ENCODE measurements at places on chromosomes 12 and 14. TPM values are rescaled to one million over a fixed set of nuclear protein-coding genes. Genes with fewer than 3 reads are reported as not detected.

Gene ATL1
- 1.3 TPM for total RNA-seq

Gene FAM90A1
- total RNA-seq: 0.11 TPM

Gene SLC6A15
- not detected for total RNA-seq

Gene PMCH
- 0.35 TPM for total RNA-seq

Gene DCN
- not detected for total RNA-seq

Gene FGF23
- not detected for total RNA-seq

Gene PTPRB
- not detected for total RNA-seq

Gene ASCL1
- total RNA-seq: not detected

Gene C14orf132
- total RNA-seq: 10.4 TPM

Gene ACVRL1
- not detected for total RNA-seq

- no peak for DNase-seq
Measured at GRCh38 chr12:55729819-55730818, 1.3 kb upstream of the CD63 start.

GRCh38 chr12:50799908-50800307 lies 36.0 kb downstream of the ATF1 start:
- DNase-seq: no peak

- DNase-seq: no peak
Measured at GRCh38 chr14:39766397-39767000, 334.3 kb upstream of the FBXO33 start.

DNA sequence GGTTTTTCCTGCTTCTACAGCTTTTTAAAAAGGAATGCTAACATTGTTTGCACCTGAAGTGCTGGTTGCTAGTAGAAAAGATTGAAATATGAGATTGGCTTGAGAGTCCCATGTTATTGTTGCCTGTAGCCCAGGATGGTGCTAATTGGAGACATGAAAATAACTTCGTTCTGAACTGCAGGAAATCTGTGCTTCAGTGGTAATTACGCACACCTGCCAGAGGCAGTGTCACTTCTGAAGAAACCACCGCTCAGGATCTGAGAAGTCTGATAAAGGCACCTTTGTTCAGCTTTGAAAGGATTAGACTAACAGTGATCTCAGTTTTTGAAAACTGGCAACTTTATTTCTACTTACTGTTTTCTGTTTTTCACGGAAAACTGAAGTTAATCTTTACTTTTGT lies 15.5 kb upstream of the ATP6V0A2 start:
- DNase-seq: no peak

DNA sequence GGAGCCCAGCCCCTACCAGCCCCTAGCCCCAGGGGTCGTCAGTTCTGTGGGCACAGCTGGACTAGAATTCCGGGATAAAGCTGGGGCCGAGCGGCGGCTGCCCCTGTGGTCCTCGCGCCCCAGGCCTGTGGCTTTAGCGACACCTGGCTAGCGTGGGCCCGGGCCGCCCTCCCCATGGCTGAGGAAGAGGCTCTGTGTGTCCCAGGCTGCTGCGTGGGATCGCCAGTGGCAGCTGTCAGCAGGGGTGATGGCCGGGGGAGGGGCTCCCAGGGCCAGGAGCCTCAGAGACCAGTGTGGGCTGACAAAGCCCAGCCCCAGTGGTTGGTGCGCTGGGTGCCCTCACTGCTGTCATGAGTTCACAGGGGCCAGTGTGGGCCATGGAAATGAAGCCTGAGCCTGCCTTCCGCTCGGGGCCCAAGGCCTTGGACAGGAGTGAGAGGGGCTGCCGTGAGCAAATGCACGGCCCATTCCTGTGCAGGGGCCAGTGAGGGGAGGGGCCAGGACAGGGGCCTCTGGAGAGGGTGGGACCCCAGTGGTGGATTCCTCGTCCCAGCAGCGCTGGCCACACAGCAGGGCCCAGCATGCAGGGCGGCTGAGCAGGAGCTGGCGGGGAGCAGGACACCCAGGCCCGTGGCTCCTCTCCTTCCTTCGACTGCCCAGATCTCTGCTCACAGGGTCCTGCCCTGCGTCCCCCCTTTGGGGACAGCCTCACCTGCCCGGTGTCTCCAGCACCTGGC lies 11.4 kb downstream of the FBRSL1 start:
- DNase-seq: no peak

DNA sequence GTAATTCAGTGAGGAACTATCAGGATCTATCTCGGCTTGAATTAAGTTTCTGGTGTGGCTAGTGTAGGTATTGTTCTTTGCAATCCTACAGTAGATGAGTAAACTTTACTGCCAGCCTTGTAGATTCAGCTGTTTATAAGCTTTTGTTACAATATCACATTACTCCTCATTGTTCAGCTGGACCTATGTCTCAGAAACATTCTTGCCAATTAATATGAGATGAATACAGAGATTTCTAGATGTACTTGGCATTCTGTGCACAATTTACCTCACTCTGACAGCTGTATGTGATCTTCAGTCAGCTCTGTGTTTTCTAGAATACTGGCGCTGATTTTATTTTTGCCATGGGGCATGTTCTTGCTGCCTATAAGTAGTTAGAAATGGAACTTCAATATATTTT lies 55.7 kb downstream of the METTL25 start:
- DNase-seq: no peak

- peak; percentile 81 for DNase-seq
Measured at GRCh38 chr14:103606963-103607668, 21.9 kb upstream of the KLC1 start.

DNA sequence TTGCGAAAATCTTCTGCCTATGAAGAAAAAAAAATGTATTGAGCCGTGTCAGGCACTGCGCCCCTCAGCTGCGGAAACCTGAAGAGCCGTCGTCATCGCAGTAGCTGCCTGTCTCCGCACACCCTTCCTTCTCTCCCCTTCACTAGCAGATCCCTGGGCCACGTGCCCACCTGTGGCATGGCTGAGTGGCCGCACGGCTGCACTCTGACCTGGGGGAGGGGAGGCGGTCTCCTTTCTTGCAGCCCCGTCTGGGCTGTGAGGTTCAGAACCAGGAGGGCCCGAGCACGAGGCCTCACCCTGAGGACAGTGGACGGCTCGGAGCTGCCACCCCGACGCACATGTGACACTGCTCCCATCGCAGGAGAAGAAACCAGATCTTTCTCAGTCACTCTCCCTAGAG lies 24.9 kb downstream of the PGAM5 start:
- DNase-seq: no peak

DNA sequence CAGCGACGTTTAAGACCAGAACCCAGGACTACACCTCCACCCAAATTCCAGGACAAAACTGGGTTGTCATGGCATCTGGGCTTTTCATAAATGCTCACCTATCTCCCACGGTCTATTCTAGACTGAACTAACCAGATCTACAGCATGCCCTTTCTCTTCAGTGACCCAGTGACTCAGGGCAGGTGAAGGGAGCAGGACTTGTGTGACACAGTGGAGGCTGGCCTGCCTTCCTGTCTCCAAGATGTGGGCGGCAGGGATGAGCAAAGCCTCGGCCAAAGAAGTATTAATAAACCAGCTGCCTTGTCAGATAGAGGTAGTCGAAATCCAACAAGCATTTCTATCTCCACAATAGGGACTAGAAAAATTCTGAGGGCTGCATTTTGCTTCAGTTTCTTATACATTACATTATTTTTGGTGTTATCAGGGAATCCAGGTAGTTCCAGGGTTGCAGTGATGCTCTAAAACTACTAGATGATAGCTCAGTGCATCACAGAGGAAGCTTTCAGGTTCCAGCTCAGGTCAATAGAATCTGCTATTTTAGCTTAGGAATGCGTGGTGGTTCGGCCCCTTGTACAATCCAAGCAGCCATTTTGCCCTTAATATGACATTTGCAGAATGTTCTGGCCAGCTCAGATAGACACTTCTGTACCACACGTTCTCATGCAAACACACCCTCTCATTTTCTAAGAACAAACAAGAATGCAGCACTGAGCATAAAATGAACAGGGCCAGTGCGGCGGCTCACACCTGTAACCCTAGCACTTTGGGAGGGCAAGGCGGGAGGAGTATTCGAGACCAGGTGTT lies 4.2 kb upstream of the GLRX5 start:
- no peak for DNase-seq

DNA sequence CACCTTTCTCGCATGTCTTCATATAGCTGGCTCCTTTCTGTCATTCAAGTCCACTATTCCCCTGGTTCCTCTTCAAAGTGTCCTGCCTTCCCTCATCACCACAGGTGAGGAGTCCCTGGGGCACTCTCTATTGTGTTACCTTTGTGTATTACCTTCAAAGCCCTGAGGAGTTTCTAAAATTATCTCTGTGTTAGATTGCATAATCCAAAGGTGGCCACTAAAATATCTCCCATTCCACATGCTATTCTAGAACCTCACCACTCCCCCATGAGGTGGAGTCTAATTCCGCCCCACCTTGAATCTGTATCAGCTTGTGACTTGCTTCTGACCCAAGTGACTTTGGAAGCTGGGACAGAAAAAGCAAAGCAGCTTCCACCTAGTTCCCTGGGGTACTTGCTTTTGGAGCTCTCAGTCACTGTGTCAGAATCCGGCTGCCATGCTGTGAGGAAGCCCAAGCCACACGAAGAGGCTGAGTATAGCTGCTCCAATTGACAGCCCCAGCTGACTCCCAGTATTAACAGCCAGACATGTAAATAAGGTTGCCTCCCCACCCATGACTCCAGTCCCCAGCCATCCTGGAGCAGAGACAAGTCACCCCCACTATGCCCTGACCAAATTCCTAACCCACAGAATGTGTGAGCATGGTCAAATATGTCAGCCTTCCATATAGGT lies 6.8 kb downstream of the HRK start:
- DNase-seq: no peak

- peak; percentile 71 for DNase-seq
Measured at GRCh38 chr14:21476523-21476924, 235 bp downstream of the RAB2B start.

DNA sequence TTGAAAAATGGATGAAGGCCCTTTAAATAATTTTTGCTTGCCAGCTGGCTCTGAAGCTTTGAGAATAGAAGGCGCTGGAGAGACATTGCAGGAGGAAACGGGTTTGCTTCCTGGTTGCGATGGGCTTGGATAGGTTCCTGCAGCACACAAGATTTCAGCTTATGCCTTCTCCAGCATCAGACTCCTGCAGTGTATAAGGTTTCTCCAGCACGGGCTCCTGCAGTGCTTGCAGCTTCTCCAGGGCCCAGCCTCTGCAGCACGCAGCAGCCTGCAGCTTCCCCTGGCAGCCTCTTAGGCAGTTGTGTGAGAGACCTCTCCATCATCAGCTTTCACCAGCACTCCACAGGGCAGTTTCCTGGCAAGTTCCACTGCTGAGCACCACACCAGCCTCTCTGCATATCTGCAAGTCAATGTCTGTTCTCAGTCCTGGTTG lies 78.7 kb upstream of the ZDHHC17 start:
- DNase-seq: no peak

DNA sequence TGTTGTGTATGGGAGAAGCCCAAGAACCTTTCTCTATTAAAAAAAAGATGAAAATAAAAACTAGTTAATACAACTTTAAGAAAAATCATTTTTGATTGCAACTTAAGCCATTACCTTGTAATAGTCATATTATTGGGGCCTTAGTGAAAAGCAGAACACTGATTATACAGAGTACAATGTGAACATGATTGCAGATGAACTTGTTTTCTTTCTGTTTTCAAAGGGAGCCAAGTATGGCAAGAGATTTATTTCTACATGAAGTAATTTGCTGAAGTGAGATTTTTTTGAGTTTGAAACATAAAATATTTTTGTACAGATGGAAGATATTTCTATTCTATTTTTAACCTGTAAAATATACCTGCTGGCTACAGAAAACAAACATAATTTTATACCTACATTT lies 104.9 kb downstream of the GPR135 start:
- DNase-seq: no peak

DNA sequence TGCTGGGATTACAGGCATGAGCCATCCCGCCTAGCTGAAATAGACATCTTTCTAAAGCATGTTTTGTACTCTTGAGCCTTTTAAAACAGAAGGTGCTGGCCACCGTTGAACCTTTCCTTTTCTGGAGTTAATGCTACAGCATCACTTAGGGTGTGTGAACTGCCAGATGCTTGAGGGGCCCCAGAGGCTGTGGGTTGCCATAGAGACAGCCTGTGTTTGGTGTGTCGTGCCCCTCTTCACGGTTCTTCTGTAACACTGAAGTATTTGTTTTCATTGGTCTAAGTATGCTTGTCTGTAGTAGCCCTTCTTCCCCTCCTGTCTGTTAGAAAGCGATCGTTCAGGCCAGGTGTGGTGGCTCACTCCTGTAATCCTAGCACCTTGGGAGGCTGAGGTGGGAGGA lies 30.8 kb downstream of the PLEKHG3 start:
- no peak for DNase-seq

GRCh38 chr12:54010053-54010971 lies 1.5 kb downstream of the HOXC8 start:
- DNase-seq: no peak

DNA sequence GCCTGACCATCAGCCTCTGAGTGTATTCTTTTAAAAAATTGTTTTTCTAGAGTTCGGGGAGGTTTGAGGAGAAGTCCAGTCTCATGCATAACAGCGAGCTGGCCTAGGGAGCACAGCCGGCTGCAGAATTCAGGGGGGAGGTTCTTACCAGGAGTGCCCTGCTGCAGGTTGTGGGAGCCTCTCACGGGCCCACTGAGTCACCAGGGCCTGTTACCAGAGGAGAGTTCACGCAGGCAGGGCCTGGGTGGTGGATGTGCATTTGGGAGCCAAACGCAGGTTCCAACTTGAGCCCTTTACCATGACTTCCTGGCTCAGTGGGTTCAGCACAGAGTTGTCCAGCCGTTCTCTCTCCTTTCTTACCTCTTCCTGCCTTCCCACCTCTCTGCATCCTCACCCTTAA lies 14.4 kb downstream of the CD9 start:
- DNase-seq: no peak

DNA sequence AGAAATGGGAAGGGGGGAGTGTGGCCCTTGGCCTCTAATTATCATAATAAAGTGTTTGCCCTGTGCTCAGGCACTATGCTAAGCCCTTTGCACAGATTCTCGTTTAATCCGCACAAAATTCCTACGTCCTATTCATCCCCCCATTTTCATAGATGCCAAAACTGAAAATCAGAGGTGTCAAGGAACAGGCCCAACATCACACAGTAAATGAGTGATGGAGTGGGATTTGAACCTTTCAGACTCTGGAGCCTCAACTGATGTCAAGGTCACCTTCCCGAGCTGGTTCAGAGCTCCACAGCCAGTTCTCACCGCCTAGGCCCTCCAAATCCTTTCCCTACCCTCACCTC lies 80.7 kb downstream of the IRF2BPL start:
- no peak for DNase-seq

- DNase-seq: peak; percentile 91
Measured at GRCh38 chr12:124453419-124454351, 113.7 kb downstream of the NCOR2 start.

- no peak for DNase-seq
Measured at GRCh38 chr12:132095520-132096409, 48.4 kb downstream of the DDX51 start.

GRCh38 chr14:84541018-84541417 lies 988.9 kb upstream of the FLRT2 start:
- no peak for DNase-seq

- no peak for DNase-seq
Measured at GRCh38 chr12:104721936-104722335, 236.2 kb downstream of the SLC41A2 start.

DNA sequence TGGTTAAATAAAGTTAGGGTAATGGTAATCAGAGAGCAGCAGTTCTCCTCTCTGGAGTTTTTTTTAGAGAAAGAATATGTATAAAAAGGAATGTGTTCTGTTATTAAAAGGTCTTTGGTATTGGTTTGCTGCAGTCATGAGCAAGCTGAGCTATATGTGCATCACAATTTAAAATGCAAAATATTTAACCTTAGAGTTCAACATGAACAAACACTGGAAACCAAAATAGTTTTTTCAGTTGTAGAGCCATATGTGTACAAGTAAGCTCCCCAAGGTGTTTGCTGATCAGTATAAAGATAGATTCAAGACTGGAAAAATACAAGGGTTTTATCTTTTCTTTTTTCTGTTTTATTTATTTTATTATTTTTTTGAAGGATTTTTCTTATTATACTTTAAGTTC lies 245.0 kb downstream of the NUBPL start:
- DNase-seq: no peak

GRCh38 chr12:176321-177181 lies 37.4 kb downstream of the SLC6A12 start:
- no peak for DNase-seq

Data from activated naive CD4-positive, alpha-beta T cell treated with anti-CD3 and anti-CD28 coated beads, Interleukin-2, amount 50 U/mL, for 72 hours (primary cell).